ENCODE measurements at places on chromosomes 2 and 18.

DNA sequence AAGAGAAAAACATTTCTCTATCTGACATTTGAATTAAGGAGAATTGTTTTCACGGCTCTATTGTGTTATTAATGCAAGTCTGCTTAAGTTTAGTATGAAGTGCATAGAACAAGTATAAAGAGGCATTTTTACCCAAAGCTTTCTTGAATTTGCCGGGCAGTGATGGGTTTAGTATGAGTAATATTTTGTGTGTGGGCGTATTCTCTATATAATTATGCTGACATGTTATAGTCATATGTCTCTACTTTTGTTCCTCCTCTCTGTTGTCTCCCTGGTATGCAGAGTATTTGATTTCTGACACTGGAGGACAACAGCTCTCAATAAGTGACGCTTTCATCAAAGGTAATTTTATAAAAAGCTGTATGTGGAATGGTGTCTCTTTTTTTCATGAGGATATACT is 45.9 kb downstream of the PIKFYVE start:
- no peak for DNase-seq

DNA sequence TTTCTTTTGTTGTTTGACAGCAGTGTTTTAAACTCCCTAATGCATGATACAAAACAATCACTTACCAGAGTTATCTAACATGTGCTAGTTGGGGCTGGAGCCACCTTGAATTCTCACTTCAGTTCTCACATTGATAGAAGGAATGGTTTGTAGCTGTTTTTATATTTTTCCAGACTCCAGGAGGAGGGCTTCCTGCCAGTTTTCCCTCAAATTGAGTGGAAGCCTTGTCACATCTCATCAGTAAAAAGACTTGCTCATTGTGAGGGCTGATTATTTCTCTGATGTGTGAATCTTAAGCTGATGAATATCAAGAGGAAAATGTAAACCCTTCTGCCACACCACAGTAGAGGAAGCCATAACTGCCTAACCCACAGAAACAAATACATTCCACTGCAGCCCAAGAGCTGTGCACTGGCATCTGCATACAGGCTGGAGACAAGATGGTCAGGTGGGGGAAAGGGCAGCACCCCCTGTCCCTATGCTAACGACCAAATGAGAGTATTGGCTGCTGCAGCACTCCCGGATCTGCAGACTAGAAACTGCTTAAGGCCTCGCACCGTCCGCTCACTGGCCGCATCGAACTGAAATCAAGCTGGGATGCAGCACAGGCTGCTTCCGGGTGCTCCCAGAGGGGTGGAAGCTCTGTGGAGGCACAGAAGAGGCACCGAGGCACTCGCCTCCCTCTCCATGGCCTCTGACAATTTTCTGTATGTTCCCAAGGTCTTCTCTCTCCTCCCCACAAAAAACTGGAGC is 73.7 kb upstream of the TPO start:
- DNase-seq: no peak

DNA sequence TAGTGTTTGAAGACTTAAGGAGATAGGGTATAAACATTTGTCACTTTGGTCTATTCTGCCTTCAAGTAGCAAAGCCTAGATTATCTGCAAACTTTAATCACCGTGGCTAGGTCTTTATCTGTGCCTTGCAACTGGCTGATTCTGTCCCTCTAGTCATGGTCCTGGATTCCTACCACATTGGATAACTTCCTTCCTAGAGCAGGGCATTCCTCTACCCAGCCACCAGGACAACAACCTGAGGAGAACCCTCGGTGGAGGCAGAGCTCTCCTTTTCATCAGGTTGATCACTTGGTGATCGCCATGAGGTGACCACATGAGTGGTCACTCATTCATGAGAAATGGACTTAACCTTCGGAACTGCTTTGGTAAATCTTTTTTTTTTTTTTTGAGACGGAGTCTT is 25.3 kb upstream of the PTPRM start:
- DNase-seq: no peak

- no peak for DNase-seq
Observed at GRCh38 chr2:235467588-235467987, 26.3 kb upstream of the AGAP1 start.

DNA sequence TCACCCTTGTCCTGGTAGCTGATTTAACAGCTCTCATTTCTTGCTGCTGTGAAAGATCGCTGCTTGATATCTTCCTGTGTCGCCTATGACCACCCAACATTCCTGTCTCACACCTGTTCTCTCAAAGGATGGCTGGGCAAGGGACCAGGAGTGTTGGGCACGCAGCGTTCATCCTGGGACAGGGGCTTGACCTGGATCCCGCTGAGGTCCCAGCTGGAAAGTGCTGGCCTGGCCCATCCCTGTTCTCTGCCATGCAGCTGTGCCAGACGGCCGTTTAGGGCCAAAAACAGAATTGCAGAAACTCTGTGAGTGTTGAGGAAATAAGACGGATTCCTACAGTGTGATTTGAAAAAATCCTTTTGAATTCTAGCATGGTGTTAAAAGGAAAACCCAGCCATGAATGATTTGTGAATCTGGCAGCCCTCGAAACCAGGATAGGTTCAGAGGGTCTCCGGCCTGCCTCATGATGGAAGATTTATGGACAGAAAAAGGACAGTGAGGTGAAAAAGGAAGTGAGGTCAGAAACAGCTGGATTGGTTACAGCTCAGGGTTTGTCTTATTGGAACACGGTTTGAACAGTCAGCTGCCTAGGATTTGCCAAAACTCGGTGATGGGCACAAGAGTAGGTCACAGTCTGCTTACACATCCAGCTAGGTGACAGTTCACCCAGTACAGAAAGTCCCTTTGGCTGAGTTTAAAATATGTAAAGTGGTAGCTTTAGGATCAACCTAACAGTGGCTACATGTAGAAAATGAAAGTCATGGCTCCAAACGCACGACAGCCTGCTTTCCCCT is 164.8 kb downstream of the DCDC2C start:
- DNase-seq: no peak

GRCh38 chr18:79883461-79884293 is 67.8 kb downstream of the SLC66A2 start:
- DNase-seq: no peak

- DNase-seq: no peak
Observed at GRCh38 chr18:11047156-11047555, 102.2 kb downstream of the PIEZO2 start.

DNA sequence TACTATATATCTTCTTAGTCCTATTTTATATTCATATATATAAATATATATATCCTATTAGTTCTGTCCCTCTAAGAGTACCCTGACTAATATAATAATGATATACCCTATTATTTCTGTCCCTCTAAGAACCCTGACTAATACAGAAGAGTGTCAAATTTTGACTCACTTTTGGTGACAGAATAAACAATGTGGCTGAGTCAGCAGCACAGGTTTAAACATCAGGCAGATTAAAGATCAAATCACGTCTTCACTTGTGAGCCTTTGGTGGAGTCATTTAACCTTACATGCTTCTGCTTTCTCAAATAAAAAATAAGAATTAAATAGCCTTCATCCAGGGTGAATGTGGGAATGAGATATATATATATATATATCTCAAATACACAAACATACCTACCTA is 615.9 kb upstream of the GCFC2 start:
- no peak for DNase-seq

GRCh38 chr18:67199993-67200617 is 316.4 kb downstream of the DSEL start:
- DNase-seq: no peak

GRCh38 chr2:120524174-120524573 is 178.2 kb downstream of the INHBB start:
- no peak for DNase-seq

- DNase-seq: no peak
Observed at GRCh38 chr2:102141011-102141943, 1.3 kb upstream of the IL1R1 start.

- no peak for DNase-seq
Observed at GRCh38 chr2:179686718-179687342, 174.6 kb downstream of the ZNF385B start.

- no peak for DNase-seq
Observed at GRCh38 chr2:19575641-19576040, 217.2 kb upstream of the OSR1 start.

DNA sequence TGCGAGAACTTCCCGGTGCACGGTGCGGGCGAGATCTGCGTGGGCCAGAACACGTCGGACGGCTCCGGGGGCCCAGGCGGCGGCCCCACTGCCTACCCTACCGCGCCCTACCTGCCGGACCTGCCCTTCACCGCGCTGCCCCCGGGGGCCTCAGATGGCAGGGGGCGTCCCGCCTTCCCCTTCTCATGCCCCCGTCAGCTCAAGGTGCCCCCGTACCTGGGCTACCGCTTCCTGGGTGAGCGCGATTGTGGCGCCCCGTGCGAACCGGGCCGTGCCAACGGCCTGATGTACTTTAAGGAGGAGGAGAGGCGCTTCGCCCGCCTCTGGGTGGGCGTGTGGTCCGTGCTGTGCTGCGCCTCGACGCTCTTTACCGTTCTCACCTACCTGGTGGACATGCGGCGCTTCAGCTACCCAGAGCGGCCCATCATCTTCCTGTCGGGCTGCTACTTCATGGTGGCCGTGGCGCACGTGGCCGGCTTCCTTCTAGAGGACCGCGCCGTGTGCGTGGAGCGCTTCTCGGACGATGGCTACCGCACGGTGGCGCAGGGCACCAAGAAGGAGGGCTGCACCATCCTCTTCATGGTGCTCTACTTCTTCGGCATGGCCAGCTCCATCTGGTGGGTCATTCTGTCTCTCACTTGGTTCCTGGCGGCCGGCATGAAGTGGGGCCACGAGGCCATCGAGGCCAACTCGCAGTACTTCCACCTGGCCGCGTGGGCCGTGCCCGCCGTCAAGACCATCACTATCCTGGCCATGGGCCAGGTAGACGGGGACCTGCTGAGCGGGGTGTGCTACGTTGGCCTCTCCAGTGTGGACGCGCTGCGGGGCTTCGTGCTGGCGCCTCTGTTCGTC is 1.7 kb downstream of the FZD7 start:
- DNase-seq: peak; percentile 46

GRCh38 chr2:152475982-152476381 is 141.0 kb downstream of the FMNL2 start:
- no peak for DNase-seq

DNA sequence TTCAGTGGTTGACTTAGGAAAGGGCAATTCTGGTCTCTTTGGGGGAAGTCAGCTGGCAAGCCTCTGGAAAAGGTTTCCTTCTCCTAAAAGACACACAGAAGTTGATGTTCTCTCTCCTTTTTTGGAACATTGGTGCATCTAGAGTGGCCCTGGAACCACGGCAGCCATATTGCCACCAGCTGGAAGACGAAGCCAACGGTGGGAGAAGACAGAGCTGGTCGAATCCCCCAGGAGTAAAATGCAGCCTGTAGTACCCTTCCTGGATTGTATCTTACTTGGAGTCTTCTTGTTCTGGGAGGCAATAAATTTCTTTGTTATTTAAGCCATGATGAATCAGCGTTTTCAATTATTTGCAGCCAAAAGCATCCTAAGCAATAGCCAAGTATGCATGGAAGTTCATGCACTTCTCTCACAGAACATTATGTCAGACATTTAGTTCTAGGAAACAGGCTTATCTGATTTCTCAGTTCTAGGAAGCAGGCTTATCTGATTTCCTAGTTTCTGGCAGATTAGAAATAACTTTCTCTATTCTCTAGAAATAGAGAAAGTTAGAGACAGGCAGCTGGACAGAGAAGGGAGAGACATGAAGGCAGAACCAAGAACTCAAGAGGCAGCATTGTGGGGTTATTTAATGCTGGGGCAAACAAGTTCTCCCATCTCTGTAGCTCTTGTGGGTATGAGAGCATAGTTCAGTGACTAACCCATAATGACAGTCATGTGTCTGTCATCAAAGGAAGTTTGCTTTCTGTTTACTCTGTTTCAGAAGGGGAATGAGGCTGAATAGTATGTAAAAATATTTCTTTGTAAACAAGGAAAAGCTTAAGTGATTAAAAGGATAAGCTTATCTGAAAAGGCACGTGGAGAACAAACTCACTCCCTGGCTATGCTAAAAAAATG is 40.5 kb upstream of the NABP1 start:
- no peak for DNase-seq

DNA sequence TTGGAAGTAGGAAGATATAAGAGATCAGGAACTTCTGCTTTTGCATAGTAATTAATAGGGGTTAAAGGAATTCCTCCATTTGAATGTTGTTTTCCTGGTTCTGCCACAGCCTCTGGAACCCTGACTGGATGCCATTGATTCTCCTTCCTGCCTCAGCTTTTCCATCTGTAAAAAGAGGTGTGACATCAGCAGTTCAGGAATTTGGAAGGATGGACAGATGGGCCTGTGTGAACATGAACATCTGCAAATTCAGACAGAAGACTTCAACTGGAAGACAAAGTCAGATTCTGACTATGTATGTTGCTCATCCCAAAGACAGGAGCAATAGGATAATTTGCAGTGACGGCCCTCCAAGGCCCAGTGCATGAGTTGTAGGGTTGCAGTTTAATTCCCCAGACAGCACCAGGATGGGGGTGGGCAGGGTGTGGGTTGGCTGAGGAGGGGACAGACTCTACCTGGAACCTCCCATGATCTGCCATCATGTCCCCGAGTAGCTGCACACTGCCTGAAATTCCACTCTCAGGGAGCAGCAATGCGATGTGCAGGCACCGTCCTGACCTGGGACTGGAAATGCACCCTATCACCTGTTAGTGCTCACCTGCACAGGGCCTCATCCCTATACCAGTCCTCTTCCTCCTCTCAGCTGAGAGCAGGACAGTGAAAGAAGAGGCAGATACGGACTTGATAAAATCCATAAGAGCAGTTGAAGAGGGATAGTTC is 98.9 kb upstream of the EPAS1 start:
- no peak for DNase-seq

DNA sequence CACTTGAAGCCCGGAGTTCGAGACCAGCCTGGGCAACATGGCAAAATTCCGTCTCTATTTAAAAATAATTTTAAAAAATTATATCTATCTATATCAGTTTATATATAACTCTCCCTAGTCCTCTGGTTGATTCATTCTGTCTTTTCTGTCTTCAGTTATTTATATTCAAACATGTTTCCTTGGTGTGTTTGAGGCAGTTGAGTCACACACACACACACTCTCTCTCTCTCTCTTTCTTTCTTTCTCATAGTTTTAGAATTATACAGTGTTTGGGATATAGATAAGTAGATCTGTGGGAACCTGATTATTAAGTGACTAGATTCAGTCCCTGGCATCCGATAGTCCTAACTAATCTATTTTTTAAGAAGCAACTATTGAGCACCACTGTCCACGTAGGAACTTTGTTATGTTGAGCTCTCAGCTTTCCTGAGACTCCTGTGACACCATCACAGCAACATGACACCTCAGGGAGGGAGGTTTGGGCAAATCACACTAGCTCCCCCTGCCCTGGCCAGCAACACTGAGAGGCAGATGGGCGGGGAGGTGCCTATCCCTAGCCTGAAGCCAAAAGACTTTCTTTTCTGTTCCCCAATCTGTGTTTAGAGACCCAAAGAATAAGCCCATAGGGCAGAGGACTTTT is 482.7 kb downstream of the DLGAP1 start:
- no peak for DNase-seq

- no peak for DNase-seq
Observed at GRCh38 chr18:33210575-33211189, 229.8 kb downstream of the CCDC178 start.

- DNase-seq: no peak
Observed at GRCh38 chr2:26162963-26163362, 9.9 kb upstream of the GAREM2 start.

DNA sequence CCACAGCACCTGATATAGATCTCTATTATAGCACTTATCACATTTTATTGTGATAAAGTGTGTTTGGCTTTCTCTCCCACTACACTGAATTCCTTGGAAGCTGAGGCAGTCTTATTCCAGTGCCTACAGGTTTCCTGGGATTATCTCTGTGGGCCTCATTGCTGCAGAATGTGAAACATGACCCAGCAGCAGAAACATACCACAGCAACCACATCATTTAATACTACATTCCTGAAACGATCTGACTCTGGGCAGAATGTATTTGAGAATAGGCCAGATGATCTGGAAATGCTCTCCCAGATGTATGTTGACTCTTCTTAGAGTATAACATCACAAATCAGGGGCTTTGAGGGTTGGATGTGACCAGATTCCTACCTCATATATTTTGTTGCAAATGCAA is 323.5 kb upstream of the TANK start:
- DNase-seq: no peak
